Breast epithelium (tissue), 4 donors: ENCODE measurements at places on chromosomes 4 and X. TPM values are rescaled to one million over a fixed set of nuclear protein-coding genes. Genes with fewer than 3 reads are reported as not detected.

DNA sequence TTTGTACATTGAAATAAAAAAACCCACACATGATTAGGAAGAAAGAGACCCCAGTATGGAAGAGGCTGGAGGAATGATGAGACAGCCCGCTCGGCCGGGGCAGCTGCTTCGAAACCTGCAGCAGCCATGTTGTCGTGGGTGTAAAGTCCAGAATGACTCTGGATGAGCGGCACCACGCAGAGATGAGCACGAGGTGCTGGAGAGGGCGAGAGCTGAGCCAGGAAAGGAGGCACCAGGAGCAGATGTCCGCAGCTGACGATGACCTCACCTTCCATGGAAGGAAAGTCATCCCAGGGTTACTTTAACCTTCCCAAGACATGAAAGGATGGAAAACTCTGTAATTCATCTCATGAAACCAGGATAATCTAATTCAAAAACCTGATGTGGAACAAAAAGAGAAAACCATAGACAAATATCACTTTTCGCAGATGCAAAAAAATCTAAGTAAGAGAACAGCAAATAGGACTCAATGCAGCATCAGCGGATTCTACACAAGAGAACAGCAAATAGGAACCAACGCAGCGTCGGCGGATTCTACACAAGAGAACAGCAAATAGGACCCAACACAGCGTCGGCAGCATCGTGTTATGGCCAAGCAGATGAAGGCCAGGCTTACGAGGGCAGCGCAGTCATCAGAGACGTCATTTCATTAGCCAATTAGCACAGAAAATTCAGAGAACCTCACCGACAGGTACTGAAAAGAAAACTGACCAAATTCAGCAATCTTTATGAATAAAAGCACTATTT lies 25.9 kb upstream of the SPON2 start:
- no peaks in the 10 kb centered on the region for H3K27me3 ChIP-seq
- H3K4me1 ChIP-seq, result peaks cover 6% of the 10 kb centered on the region
- H3K36me3 ChIP-seq, result no peaks in the 10 kb centered on the region
- no peak for DNase-seq

DNA sequence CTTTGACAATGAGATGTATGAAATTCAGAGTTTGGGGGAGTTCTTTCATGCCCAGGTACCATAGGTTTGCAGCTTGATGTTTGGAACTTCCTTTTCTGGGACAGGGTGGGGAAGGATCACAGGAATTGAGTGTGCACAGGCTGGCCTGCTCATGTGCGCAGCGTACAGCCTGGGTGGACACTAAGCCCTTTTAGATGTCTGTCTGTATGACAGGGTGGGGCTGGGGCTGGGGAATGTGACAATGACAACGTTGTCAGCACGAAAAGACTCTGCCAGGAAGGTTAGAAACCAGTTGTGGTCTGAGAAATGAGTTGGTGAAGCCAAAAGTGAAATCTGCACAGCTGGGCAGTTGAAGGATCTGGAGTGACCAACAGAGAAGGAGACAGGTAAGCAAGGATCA lies 47.4 kb downstream of the WWC2 start:
- H3K36me3 ChIP-seq, result no peaks in the 10 kb centered on the region
- no peak for DNase-seq
- H3K4me1 ChIP-seq, result no peaks in the 10 kb centered on the region
- H3K27me3 ChIP-seq, result no peaks in the 10 kb centered on the region
- H3K4me3 ChIP-seq, result no peak overlapping the region

The CXCL11 gene
- total RNA-seq, result not detected

DNA sequence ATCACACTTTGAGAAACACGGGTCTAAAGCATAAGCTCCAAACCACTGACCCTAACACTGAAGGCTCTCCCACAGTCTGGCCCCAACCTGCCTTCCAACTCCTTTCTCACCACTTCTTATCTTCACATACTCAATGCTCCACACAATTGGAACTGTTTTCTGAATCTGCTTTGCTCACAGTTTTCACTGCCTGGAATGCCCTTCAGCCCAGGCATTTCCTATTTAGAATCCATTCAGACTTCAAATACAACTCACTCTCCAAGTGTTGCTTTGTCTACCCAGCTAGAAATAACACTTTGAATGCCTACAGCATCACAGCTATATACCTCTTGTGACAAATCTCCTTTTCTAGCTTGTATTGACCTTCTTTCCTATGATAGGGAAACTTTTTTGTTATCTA lies 10.2 kb downstream of the OTUD4 start:
- no peaks in the 10 kb centered on the region for H3K4me1 ChIP-seq
- H3K27ac ChIP-seq, result no peak overlapping the region
- no peak overlapping the region for H3K4me3 ChIP-seq

The PAK3 gene
- total RNA-seq, result 7.5 TPM

DNA sequence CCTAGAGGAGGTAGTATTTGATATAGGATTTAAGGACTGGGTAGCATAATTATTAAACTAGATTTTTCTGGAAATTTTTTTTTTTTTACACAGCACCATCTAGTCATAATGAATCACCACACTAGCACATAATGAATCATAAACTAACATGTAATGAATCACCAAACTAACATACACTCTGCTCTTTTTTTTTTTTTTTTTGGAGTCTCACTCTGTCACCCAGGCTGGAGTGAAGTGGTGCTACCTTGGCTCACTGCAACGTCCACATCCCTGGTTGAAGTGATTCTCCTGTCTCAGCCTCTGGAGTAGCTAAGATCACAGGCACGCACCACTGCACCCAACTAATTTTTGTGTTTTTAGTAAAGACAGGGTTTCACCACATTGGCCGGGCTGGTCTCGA lies 92.5 kb downstream of the FAM13A start:
- H3K36me3 ChIP-seq, result no peaks in the 10 kb centered on the region
- peak overlapping the region; percentile 76 for H3K27ac ChIP-seq
- DNase-seq, result no peak

DNA sequence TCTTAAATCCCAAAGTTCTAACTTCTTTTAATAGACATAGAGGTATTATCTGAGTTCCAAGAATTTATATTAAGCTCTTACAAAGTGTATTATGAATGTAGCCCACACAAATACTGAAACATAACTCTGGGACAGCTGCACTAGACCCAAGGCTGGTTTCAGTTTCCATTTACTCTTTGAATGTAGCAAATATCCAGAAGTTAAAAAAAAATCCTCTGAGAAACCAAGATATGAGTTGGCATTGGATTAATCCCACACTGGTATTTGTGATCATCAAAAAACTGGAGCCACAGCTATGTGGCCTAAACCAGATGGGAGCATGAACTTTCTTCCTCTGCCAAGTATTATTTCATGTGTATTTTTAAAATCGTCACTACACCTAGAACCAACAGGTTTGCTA lies 23.6 kb upstream of the SMPX start:
- no peaks in the 10 kb centered on the region for H3K36me3 ChIP-seq
- no peaks in the 10 kb centered on the region for H3K4me1 ChIP-seq
- H3K27me3 ChIP-seq, result peaks cover 8% of the 10 kb centered on the region

DNA sequence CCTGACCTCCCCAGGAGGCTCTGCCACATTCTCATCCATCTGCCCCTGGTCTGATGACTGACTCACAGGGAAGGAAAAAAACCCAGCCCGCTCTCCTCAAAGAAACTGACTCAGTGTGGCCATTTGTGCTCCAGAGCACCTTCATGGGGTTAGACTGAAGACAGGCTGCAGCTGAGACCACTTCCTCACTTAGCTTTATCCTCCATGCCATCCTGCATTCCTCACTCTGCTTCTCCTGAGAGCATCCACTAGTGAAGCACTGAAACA lies 35.9 kb upstream of the HPSE start:
- no peaks in the 10 kb centered on the region for H3K4me1 ChIP-seq
- H3K36me3 ChIP-seq, result no peaks in the 10 kb centered on the region
- H3K4me3 ChIP-seq, result no peak overlapping the region
- no peak overlapping the region for H3K27ac ChIP-seq
- no peaks in the 10 kb centered on the region for H3K27me3 ChIP-seq
- DNase-seq, result no peak

DNA sequence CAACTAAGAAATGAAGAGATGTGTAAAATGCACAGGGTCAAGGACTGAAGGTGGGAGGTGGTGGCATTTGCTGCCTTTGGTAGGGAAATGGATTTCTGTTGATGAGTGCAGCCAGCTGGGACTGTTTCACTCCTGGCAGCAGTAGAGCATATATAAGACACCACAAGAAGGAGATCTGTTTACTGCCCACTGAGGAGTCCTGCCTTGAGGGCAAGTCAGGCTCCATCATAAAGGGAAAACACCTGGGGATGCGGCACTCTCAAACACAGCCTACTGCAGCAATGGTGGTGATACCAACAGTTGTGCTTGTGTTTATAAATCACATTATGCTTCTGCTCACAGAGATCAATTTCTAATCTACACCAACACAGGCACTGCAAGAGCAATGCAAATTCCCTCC lies 222.1 kb downstream of the TACR3 start:
- no peak overlapping the region for H3K4me3 ChIP-seq
- no peaks in the 10 kb centered on the region for H3K4me1 ChIP-seq
- H3K27me3 ChIP-seq, result no peaks in the 10 kb centered on the region

DNA sequence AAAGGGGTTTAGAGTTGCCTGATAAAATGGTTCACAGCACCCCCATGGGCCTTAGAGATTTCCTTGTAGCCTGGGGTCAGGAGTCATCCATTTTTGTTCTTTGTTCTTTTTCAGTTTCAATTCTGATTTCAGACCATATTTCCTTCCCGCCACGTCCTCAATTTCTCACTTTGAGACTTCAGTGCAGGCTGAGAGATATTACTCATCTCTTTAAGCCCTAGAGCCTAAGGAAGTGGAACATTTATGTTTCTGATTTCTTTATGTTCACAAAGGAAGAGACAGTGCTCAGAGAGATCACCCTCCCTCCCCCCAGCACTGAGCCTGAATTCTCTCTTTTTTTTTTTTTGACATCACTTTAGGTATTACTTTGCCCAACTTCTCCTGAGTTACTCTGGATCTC lies 56.3 kb downstream of the MSN start:
- H3K36me3 ChIP-seq, result no peaks in the 10 kb centered on the region
- no peaks in the 10 kb centered on the region for H3K27me3 ChIP-seq
- DNase-seq, result no peak
- no peaks in the 10 kb centered on the region for H3K4me1 ChIP-seq
- no peak overlapping the region for H3K27ac ChIP-seq

- DNase-seq, result no peak
- H3K27me3 ChIP-seq, result no peaks in the 10 kb centered on the region
- no peaks in the 10 kb centered on the region for H3K4me1 ChIP-seq
- no peak overlapping the region for H3K4me3 ChIP-seq
Measured at GRCh38 chrX:18996536-18996935, 12.6 kb upstream of the PHKA2 start.

The ATP7A gene
- 9.4 TPM for total RNA-seq

The FAM184B gene
- 0.33 TPM for total RNA-seq

The CENPVL2 gene
- not detected for total RNA-seq

DNA sequence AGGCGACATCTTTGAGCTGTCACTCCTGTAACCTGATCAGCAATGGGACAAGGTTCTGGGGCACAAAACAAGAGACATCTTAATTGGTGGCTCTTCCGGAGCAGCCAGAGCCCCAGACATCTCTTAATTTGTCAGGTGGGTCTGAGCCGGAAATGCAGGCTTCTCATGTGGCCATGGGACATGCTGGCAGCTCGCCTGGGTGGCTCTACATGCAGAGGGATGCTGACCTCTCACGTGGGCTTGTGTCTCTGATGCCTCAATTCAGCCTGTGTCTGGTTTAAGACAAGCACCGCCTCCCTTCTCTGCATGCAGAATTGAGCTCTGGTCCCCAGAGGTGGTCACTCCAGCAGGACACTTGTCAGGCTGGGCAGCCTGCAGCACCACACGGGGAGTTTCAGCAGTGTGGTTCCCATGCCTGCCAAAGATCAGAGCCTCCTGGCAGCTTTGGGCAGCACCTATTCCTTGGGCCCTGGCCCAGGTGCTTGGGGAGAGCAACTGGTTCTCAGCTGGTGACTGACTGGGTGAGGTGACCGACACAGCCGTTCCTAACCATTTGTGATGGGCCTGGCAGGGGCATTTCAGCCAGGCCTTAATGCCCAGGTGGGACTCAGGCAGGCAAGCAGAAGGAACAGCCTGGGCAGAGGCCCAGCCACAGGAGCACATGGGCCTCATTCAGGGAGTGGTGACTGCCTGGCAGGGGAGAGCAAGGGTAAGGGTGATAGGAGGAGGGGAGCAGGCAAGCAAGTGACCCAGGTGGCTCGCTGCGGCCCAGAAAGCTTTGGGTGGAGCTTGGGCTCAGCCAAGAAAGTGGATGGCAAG lies 53.4 kb downstream of the HMX1 start:
- H3K4me1 ChIP-seq, result no peaks in the 10 kb centered on the region
- no peak overlapping the region for H3K4me3 ChIP-seq
- H3K36me3 ChIP-seq, result no peaks in the 10 kb centered on the region
- H3K27ac ChIP-seq, result no peak overlapping the region
- H3K27me3 ChIP-seq, result peaks cover 36% of the 10 kb centered on the region

- no peaks in the 10 kb centered on the region for H3K4me1 ChIP-seq
- H3K36me3 ChIP-seq, result no peaks in the 10 kb centered on the region
- H3K27me3 ChIP-seq, result no peaks in the 10 kb centered on the region
- no peak for DNase-seq
- H3K27ac ChIP-seq, result peak overlapping the region; percentile 51
Measured at GRCh38 chr4:139902321-139903320, 237.0 kb downstream of the MGST2 start.

- no peaks in the 10 kb centered on the region for H3K36me3 ChIP-seq
- no peaks in the 10 kb centered on the region for H3K27me3 ChIP-seq
- H3K27ac ChIP-seq, result no peak overlapping the region
- H3K4me1 ChIP-seq, result no peaks in the 10 kb centered on the region
- H3K4me3 ChIP-seq, result no peak overlapping the region
- DNase-seq, result no peak
Measured at GRCh38 chrX:48496660-48497059, 12.1 kb upstream of the PORCN start.

The HTN1 gene
- not detected for total RNA-seq

DNA sequence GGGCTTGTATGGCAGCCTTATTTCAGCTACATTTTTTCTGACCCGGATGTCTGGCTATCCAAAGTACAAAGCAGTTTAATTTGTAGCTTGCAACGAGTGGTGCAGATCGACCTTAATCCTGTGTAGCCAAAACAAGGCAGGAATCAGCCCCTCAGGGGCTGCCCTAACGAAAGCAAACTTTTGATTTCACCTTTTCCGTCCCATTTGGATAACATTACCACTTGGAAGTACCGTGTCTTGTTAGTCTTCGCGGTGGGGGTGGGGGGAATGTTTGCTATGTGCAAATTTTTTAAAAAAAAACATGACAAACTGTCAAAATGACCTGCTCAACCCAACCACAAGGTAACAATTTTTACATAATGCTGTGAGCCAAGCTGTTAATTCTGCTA lies 766 bp upstream of the DNAJB14 start:
- DNase-seq, result no peak
- H3K4me1 ChIP-seq, result no peaks in the 10 kb centered on the region
- H3K36me3 ChIP-seq, result no peaks in the 10 kb centered on the region
- peak overlapping the region; percentile 98 for H3K4me3 ChIP-seq

GRCh38 chr4:116469582-116469981 lies 615.8 kb downstream of the TRAM1L1 start:
- no peaks in the 10 kb centered on the region for H3K36me3 ChIP-seq
- no peaks in the 10 kb centered on the region for H3K27me3 ChIP-seq
- H3K4me3 ChIP-seq, result no peak overlapping the region
- no peaks in the 10 kb centered on the region for H3K4me1 ChIP-seq
- DNase-seq, result no peak
